ENCODE measurements at places on chromosomes 3 and 15.
A peak's percentile ranks its signal among the peaks of the same experiment; 100 is the strongest.

DNA sequence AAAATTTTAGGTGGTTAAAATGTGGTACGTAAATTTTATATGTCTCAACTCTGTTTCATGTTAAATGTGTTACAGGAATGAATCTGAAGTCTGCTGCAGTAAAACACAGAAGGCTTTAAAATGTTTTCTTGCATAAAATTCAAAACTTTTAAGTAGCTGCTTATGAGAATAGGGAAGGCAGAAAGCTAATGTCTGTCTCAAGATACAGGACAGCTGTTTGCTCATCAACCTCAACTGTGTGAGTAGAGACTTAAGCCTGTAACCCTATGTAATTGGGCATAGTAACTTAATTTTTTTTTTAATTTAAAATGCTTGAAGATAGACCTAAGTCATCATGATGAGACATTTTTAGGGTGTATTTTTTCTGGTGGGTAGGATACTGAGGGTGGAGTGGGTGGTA is 38.9 kb downstream of the ZFAND6 start:
- DNase-seq: no peak

DNA sequence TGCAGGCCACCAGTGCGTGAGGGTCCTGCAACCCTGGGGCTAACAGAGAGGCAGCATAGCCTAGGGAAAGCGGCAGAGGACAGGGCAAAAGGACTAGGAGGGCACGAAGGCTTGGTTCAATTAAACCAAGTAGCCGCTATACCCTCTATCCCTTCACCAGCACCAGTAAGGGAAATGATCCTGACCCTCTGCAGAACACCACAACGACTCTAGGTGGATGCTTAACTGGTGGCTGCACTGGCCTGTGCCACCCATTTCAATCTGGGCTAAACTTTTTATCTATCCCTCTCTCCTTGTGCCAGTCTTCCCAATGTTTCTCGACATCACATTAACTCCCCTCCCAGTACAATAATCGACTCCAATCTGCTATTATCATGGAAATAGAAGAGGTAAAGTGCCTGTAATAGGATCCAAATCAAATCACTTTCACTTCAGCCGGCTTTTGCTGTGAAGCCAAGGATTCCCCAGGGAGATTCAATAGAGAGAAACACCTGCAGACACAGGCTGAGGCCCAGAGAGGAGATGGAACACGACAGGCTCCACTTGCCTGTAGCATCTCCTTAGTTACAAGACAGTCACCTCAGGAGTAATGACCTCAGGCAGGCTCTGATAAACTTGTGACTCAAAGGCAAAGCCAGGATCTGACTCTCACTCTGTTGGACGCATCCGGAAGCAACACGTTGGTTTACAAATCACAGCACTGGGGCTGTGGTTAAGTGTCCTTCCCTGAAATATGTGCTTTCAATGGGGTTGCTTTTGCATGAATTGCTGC is 791.6 kb upstream of the ARRDC4 start:
- no peak for DNase-seq

DNA sequence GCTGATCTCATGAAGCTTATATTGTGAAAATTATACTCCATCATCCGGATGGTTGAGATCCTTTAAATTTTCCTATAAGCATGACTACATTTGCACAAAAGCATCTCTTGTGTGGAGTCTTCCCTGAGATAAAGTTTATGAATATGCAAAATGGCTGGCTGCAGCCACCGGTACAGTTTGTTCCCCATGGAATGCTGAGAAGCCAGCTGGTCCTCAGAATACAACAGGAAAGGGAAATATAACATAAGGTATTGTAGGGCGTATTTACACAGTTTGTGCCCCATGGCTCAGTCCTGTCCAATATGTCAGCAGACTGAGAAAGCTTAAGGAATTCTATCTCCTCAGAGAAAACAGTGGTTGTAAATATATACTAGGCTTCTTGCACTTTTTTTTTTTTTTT is 468.6 kb downstream of the CNTN6 start:
- DNase-seq: no peak

GRCh38 chr15:57909388-57909787 is 156.1 kb downstream of the ALDH1A2 start:
- DNase-seq: no peak

DNA sequence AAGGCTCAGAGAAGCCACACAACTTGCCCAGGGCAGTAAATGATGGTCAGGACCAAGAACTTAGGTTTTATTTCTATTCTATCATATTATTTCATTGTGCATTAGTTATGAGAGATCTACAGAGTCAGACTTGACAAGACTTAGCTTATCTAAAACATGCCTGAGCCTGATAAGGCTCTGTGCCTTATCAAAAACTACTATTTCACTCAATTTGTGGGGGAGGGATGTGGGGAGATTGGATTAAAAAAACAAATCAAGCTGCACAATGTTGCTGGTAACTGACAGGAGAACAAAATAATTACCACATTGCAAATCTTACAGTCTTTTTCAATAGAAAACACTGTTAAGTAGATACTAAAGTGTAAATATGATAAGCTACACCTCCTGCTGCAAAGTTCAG is 16.0 kb downstream of the HACD2 start:
- DNase-seq: no peak

DNA sequence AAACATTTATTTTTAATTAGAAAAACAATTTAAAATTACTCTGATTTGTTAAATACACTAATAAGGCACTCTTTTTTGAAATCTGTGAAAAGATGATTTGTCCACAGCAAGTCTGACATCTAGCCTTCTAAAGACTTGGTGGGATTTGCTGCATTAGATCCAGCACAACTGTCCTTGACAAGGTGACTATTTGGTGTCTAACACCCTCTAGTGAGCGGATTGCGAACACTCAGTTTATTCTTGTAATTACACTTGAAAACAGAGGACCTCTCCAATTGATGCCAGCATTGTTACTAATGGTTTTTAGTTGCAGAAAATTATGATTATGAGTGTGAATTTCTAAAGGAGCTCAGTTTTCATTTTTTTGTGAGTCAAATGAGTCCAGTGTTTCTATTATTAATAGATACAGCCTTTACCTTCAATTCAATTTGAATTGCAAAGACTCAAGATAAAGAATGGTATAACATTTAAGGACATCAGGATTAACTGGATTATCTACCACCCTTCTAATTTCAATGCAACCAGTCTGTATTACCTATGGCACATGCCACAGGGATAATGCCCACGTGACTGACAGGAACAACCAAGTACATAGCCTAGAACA is 29.7 kb upstream of the STRIT1 start:
- peak; percentile 49 for DNase-seq

DNA sequence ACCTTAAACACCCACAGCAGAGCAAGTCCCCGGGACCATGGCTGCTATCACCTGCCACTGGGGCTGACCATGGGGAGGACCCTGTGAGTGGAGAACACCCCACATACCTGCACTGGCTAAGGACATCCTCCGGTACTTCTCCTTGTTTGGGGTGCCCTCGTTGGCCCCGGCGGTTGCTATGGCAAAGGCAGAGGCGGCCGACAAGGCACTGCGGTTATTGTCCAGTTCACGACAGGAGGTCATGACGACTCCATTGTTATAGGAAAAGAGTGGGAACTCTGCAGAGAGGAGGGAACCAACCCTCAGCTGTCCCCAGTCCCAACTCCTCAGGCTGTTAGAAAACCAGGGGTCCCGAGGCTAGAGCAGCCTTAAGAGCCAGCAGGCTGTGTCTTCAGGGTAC is 54.8 kb upstream of the CTSH start:
- no peak for DNase-seq

- no peak for DNase-seq
Measured at GRCh38 chr3:122646146-122646988, 34.3 kb upstream of the PARP14 start.

DNA sequence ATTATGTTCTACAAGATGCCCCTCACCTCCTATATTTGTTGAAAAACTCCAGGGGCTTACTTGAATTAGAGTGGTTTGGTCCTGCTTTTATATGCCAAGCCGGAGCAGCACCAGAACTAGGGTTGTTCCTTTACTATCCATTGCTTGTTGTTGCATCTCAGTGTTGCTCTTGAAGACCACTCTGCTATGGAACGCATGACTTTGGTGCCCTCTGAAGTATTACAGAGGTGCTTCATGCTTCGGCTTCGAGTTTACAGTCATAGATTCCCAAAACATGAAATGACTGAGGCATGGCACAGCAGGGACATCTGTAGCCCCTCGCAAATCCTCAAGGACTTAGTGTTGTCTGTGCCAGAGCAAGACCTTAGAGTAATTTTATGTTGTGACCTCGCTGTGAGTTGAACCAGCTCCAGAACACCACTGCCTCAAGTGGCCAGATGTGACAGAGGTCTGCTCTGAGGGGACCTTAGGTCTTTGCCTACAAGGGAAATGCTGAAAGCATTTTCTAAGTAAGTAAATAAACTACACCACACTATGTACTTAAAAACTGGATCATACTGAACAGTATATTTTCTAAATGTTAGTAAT is 67.2 kb upstream of the SIAH2 start:
- no peak for DNase-seq

DNA sequence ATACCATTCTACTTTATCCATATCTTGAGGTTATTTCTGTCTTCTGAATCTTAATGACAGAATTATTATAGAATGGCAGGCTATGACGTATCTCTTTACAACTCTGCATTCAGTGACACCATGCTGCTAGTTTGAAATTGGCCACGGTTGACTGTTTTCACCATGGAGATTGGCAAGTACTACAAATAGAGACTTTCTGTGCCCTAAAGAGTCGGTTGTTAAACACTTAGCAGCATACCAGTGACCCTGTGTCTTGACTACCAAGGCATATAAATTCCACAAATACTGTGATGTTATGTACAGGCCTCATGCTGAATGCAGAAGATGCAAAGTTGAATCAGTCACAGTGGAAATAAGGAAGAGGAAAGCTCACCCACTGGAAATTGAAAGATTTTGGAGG is 67.0 kb upstream of the CADPS start:
- DNase-seq: no peak

DNA sequence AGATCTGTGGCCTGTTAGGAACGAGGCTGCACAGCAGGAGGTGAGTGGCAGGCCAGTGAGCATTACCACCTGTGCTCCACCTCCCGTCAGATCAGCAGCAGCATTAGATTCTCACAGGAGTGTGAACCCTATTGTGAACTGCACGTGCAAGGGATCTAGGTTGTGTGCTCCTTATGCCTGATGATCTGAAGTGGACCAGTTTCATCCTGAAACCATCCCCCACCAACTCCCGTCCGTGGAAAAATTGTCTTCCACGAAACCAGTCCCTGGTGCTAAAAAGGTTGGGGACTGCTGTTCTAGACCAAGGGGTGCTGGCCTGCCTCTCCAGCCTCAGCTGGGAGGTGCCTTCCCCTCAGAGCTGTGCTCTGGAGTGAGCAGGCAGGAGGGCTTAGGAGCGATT is 61.4 kb downstream of the RPLP1 start:
- DNase-seq: no peak

GRCh38 chr15:61729646-61730045 is 330.6 kb downstream of the VPS13C start:
- DNase-seq: no peak

- DNase-seq: no peak
Measured at GRCh38 chr15:45469441-45469840, 53.1 kb downstream of the SLC30A4 start.

- DNase-seq: no peak
Measured at GRCh38 chr3:142027735-142028134, 121.6 kb downstream of the TFDP2 start.

DNA sequence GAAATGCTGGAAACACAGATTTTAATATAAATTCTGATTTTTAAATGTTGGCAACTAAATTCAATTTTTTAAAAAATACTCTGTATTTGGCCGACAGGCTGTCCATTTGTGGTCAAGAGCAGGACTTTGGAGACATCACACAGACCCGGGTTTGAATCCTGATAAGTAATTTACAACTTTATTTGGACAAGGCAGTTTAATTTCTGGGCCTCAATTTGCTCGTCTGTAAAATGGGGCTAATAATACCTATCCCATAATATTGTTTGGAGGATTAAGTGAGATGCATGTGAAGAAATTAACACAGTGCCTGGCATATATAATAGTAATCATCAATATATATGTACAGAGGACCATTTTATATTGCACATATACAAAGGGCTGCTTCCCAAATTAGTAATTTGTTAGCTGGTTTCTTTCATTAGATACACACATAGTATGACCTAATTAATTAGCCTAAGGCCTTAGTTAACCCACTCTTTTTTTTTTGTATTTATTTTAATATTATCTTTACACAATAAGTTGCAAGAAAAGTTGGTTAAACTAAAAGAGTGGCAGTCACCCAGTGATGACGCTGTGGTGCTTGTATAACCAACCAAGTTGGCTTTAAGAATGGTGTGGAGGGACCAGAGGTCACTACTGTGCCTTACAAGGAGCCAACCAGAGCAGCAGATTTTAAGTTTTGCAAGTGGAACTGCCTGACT is 665 bp downstream of the PIGB start:
- DNase-seq: no peak

DNA sequence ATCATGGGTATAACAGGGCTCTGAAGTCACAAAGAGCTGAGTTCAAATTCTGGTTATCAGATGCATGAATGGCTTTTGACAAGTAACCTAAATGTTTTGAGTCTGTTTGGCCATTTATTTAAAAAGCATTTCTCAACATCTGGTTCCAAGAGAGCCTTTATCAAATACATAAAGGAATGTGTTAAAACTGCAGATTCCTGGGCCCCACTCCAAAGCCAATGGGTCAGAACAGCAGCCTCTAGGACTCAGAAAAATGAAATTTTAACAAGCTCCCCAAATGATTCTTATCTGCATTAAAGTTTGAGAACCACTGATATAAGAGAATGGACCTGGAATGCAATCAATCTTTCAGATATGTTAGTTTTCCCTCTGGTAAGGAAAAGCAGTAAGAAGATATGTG is 3.4 kb downstream of the B4GALT4 start:
- DNase-seq: no peak

GRCh38 chr3:57918123-57918837 is 89.9 kb upstream of the FLNB start:
- DNase-seq: peak; percentile 63

GRCh38 chr3:189982321-189982945 is 138.3 kb downstream of the P3H2 start:
- DNase-seq: no peak

- peak; percentile 92 for DNase-seq
Measured at GRCh38 chr3:149579838-149580542, 77.8 kb downstream of the WWTR1 start.

DNA sequence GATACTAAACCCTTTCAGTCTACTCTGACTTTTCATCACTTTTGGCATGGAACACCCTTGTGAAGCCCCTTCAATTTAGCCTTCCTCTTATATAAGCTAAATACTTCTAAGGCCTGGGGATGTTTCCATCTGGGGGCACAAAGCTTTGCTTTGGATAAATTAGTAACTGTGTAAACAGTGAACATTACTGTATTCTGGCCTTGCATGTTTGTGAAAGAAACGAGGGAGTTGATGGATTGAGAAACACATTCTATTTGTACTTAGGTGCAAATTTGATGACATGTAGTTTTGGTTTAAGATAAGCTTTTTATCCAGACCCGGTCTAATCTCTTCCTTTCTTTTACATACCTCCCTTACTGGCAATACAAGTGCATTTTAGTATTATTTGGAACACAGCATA is 19.7 kb downstream of the PSMD6 start:
- DNase-seq: no peak

GRCh38 chr15:47963265-47963664 is 157.5 kb upstream of the SLC24A5 start:
- no peak for DNase-seq

GRCh38 chr3:8638994-8639658 is 5.5 kb downstream of the SSUH2 start:
- no peak for DNase-seq

- peak; percentile 87 for DNase-seq
Measured at GRCh38 chr15:100438570-100438969, 90.2 kb downstream of the CERS3 start.

GRCh38 chr3:181940703-181941102 is 229.0 kb downstream of the SOX2 start:
- DNase-seq: no peak

All from foreskin keratinocyte (primary cell).